ENCODE measurements at places on chromosomes 7 and 10.

DNA sequence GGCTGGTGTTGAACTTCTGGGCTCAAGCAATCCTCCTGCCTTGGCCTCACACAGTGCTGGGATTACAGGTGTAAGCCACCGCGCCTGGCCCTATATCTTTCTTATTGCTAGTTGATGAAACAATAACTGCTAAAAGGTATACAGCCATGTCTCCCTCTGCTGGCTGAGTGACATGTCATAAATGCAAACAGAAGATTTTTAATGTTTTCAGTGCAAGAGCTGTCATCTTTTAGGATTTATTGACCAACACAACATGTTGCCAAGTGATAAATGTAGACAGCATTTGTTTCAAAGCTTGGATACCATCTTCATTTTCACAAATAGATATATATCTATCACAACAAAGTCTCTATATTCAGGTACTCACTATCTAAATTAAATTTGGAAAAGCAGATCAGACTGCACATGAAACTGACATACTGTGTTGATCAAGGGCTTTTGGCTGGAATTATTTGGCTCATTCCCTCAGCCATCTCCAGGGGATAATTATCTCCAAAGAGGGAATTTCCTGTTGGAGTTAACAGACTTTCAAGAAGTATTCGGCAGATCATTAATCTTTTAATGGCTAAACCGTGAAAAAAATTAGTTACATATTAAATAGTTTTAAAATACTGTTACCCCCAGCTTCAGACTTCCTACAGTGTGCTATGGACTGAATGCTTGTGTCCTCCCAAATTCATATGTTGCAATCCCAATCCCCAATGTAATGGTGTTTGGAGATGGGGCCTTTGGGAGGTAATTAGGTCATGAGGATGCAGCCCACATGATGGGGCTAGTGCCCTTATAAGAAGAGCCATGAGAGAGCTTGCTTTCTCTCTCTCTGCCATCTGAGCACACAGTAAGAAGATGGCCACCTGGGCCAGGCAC, 41.3 kb upstream of the SRPK2 start:
- DNase-seq = peak; percentile 1

- no peak for DNase-seq
Observed at GRCh38 chr7:131934452-131934851, 378.0 kb upstream of the PODXL start.

- DNase-seq = no peak
Observed at GRCh38 chr7:163298-163695, 29.1 kb upstream of the FAM20C start.

DNA sequence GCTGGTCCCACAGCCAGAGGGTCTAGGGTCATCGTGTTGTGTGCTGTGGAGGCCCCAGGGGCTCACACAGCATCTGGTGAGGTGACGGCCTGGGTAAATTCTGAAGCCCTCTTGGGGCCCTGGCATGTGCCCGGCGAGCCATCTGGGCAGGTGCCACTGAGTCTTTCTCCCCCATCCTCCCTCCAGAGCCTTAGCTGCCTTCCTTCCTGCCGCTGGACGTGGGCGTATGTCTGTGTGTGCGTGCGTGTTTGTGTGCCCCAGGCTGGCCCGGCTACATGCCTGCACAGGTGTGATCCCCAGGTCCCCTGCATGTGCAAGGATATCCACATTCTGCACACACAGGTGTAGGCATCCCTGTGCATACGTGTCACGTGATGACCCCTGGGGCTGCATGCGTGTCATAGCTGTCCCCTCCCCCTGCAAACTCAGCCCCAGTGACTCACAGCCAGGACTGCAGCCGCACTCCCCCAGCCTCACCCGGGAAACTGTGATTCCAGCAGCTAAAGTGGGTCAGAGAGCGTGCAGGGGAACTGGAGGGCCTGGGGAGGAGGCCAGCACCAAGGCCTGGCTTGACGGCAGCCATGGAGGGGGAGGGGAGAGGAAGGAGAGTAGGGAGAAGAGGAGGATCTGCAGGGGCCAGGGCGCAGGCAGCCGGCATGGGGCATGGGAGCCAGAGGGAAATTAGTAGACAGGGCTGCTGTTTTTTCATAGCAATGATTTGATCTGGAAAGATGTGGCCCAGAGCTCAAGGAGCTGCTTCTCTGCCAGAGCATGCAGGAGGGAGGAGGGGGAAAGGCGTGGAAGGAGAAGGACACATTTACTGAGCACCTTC, 46.4 kb downstream of the ELFN1 start:
- DNase-seq = no peak

GRCh38 chr7:123367484-123368122, 166.8 kb downstream of the IQUB start:
- DNase-seq = no peak

GRCh38 chr7:141071855-141072547, 1.9 kb upstream of the TMEM178B start:
- no peak for DNase-seq

- no peak for DNase-seq
Observed at GRCh38 chr10:6204341-6205191, 1.8 kb downstream of the PFKFB3 start.

- DNase-seq = no peak
Observed at GRCh38 chr10:62627983-62628382, 176.5 kb upstream of the ADO start.

- no peak for DNase-seq
Observed at GRCh38 chr10:78063236-78063635, 29.6 kb downstream of the RPS24 start.

GRCh38 chr7:143437578-143437977, 5.7 kb upstream of the TAS2R60 start:
- DNase-seq = no peak

- no peak for DNase-seq
Observed at GRCh38 chr10:69065406-69066361, 22.2 kb upstream of the SRGN start.

DNA sequence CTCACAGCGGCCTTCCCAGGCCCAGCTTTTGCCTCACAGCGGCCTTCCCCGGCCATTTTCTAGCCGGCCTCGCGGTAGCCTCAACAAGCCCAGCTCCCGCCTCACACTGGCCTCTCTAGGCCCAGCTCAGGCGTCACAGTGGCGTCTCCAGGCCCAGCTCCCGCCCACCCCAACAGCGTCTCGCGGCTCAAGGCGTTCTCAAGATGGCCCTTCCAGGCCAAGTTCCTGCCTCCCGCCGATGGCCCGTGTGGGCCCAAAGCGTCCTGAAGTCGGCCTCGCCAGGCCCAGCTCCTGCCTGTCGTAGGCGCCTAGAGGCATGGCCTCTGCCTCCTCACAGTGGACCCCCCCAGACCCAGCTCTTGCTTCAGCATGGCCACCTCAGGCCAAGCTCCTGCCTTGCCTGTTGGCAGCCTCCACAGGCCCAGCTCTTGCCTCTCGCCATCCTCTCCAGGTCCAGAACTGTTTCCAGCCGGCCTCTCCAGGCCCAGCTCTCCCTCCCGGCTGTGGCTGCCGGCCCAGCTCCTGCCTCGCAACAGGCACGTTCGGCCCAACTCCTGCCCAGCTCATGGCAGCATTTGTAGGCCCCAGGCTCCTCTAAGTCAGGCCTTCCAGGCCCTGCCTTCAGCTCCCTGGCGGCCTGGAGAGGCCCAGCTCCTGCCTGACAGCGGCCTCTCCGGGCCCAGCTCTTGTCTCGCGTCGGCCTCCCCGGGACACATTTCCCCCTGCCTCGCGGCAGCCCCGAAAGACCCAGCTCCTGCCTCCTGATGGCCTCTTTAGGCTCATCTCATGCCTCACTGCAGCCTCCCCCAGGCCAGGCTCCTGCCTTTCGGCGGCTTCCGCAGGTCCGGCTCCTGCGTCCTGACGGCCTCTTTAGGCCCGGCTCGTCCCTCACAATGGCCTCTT, 18.8 kb upstream of the TMEM248 start:
- no peak for DNase-seq

DNA sequence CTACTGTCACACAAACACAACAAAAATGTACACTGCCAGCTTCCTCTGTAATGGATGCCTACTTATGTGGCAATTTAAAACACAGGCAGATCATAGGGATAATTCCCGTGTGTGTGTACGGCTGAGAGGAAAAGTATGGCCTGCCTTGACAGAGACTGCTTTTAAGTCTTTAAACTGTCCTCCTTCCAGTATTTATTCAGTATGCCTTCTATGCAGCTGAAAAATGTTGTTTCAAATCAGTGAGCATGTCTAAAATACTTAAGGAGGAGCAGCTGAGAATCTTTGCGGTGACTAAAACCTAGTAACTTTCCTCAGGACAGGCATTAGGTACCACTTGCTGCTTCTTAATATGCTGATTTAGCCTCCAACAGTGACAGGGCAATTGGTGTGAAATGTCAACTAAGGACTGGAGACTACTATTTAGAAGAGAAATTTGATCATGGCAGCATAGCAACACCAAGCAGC, 126.3 kb downstream of the CACNA2D1 start:
- DNase-seq = no peak

DNA sequence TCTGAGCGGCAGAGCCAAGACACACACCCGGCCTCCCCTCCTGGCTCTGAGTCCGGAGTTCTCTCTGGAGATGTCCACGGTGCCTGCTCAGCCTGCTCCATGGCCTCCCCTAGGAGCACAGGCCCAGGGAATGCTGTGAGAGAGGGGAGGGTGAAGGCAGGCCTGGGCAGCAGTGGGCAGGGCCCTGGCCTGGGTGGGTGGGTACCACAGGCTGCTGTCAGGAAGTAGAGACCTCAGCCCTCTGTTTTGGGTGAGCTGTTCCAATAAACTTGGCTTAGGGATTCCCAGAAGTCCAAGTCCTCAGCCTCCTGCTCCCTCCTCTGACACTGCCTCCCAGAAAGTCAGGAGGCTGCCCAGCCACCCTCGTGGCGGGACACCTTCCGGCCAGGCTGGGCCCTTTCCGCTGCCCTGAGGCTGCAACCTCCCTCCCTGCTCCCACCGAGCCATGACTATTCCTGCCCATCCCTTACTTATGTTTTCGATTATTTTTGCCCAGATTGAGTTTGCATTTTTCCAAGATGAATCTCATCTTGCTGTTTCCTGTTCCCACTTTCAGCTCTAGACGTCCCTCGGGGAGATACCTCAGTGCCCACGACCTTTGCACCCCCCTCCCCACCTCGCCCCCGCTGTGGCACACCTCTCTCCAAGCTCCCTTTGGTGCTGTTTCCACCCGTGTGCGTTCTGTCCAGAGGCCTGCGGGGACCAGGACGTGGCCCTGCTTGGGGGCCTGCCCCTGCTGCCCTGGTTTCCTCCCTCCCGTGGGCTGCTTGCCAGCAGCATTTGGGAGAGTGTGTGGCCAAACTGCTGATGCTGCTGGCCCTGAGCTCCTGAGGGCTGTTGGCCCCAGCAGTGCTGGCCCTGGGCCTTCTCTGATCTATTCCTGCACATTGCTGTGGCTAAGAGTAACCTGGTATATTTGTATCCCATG, 5.8 kb upstream of the POLM start:
- DNase-seq = no peak

DNA sequence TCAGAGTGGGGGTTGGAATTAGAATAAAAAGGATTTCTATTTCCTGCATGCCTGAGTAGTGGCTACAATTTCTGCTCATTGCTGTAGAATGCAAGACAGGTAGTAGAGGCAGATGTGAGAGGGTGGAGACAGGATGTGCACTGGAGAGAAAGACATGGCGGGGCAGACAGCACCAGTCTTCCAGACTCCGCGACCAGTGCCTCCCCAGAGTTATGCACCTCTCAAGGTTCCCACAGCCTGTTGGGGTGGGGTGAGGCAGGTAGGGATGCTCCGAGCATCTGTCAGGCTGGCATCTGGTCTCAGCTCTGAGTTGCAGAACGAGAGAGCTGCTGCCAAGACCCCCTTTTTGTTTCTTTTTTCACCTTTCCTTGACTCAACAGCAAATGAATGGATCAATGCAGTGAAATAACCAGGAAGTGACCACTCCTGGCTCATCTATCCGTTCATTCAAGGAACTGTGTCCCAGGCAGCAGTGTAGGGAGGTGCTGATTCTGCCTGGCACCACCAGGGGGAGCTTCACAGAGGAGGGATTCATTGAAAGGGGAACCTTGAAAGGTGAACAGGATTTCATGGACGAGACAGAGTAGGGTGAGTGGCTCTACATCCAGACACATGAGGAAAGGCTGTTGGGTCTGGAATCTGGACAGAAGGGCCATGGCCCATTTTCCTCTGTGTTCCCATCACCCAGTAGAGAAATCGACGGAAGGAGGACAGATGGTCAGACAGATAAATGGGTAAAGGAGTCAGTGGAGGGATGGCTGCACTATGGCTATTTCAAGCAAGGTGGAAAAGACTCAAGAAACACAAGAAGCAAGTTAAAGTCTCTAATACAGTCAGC, 17.2 kb upstream of the SLC18A3 start:
- DNase-seq = peak; percentile 25

DNA sequence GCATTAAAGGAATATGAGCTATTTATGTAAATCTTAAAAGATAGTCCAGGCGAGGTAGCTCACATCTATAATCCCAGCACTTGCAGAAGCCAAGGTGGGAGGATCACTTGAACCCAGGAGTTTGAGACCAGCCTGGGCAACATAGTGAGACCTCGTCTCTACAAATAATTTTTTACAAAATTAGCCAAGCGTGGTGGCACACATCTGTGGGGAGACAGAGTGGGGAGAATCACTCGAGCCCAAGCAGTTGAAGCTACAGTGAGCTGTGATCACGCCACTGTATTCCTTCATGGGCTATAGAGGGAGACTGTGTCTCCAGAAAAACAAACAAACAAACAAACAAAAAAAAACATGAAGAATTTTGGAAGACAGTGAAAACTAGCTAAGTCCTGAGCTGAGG, 28.4 kb downstream of the HERC4 start:
- DNase-seq = no peak

DNA sequence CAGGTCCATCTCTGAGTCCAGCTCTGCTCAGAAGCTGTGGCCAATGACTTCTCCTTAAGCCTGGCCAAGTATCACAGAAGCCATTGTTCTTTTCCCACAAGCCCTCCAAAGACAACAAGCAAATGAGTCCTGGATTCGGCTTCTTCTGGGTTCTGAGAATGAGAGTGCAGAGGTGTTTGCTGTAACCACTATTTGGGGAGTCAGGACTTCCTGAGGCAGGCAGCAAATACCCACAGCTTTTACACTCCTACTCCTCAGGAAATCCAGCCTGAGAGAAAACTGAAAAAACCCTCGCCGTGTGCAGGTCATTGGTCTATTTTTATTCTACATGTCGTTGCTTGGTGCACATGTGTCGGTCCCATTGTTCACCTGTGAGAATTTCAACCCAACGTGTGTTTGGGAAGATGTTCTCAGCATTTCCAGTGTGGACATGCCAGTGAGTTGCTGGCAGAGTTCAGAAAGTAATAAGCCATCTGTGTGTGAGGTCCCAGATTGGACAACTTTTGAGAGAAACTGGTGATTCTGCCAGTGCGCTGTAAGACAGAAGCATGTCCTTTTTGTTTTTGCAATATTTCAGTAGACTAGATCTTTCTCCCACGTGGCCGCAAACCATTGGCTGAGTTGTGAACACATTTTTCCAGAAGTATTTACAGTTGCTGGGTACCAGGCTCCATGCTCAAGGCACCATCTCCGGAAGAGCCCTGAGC, 121.6 kb upstream of the LYZL2 start:
- no peak for DNase-seq

DNA sequence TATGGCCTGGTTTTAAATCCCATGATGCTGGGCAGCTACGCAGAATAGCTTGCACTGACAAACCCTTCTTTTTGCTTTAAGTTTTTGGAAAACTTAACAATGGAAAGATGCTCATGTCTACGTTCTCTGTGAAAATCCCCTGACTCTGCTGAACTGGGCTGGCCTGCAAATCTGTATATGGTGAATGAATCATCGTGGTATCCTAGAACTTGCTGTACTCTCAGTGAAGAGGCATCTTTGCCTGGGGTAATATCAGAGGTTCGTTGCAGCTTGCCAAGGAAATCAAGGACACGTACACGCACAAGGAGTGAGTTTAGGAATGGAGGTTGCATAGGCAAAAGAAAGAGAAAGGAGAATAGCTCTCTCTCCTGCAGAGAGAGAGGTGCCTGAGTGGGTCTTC, 382.0 kb upstream of the ADARB2 start:
- no peak for DNase-seq

- DNase-seq = no peak
Observed at GRCh38 chr7:130960208-130960988, 226.4 kb upstream of the KLF14 start.

GRCh38 chr10:15796098-15796759, 64.1 kb downstream of the MINDY3 start:
- no peak for DNase-seq

All from stimulated activated CD8-positive, alpha-beta memory T cell treated with anti-CD3 and anti-CD28 coated beads, Interleukin-4, amount 100 ng/mL, for 1 hour (primary cell).